ENCODE measurements at places on chromosomes 5 and 9. TPM values are rescaled to one million over a fixed set of nuclear protein-coding genes. Genes with fewer than 3 reads are reported as not detected.

Gene ANKRD31
- 16.9 TPM for total RNA-seq

Gene PCDHB14
- 7.9 TPM for total RNA-seq

Gene WHRN
- 181 TPM for total RNA-seq

Gene ADAMTS13
- total RNA-seq, result 21.2 TPM

Gene TAF9
- 182 TPM for total RNA-seq

Gene LPAR1
- 19.5 TPM for total RNA-seq

Gene PCDHB15
- 22.1 TPM for total RNA-seq

Gene LCP2
- 11.5 TPM for total RNA-seq

Gene GARIN3
- 27.8 TPM for total RNA-seq

Gene SREK1
- 139 TPM for total RNA-seq

Gene ENTREP1
- total RNA-seq, result 7.9 TPM

Gene SLC6A18
- 0.24 TPM for total RNA-seq

Gene C9orf50
- total RNA-seq, result 9.4 TPM

Gene TEX48
- total RNA-seq, result 11.5 TPM

DNA sequence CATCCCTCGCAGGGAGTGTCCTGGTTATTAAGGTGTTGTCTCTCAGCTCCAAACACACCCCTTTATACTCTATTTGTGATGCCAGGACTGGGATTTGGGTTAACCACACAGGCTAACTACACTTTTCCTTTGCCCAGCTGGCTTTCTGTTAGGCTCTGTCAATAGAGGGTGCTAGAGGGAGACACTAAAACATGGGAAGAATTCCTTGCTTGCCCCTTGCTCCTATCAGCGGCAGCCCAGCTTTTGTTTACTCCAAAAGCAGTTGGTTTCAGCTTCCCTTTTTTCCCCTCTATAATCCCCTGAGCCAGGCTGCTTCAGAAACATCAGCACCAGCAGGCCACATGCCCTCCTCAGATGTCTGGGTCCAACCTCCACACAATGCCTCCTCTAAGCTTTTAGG lies 297.1 kb downstream of the KCTD16 start:
- DNase-seq, result peak; percentile 34

DNA sequence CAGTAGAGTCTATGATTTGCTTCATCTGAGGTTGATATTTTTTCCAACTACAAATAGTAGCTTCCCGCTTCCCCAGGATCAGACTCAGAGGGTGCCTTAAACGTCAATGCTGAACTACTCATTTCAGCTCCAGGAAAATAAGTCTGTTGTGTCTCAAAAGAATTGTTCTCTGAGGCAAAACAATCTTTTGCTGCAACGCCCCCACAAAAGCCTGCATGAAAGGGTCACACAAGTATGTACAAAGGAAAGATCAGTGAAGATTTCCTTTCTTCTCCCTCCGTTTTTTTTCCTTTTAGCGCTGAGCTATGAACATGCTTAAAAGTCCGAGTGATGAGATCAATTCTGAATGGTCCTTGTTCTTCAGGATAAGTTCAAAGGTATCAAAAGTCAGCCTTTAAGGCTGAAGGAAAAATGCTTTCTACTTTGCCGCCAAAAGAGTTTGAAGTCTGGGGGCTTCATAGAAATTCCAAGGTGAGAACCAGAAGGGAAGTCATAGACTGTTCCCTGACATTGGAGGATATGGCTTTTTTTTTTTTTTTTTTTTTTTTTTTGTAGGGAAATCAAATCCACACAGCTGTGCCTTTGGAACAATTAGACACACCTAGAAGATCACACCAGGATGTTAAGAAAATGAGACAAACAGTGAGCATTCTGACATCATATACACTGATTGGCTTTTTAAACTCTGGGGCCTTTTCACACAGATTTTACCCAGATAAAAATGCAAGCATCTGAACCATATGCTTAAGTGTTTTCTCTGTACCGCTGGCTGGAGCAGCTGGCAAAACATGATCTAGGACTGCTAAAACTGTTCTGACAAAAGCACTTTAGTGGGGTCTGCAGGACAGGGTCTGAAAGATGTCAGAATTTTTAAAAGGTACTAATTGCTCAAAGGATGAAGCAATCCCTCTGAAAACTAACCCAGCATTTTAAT lies 329.3 kb downstream of the ENC1 start:
- no peak for DNase-seq

DNA sequence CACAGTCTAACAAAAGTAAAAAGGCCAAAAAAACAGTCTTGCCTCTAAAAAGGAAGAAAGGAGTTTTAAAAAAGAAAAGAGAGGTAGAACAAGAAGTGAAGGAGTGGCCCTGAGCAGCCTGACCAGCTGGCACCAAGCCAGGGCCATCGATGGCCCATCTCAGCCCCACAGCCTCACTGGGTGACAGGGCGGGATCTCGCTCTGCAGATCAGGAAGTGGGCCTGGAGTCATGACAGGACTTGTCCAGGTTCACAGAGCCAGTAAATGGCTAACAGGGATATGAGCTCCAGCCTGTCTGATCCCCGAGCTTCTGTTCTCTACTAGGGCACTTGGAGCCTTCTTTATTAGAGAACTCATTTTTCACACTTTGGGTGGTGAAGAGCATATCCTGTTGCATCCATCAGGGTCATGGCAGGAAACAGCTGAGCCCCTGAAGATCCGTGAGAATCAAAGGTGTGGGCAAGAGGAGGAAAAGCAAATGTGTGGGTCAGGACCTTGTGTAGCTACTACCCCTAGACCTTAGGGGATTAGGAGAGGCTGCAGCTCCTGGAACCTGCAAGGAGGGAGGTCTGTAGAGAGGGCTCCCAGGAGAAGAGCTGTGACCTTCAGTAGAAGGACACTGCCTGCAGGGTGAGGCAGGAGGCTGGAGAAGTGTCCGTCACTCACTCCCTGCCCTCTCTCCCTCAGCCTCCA lies 299.0 kb upstream of the MSX2 start:
- peak; percentile 31 for DNase-seq

DNA sequence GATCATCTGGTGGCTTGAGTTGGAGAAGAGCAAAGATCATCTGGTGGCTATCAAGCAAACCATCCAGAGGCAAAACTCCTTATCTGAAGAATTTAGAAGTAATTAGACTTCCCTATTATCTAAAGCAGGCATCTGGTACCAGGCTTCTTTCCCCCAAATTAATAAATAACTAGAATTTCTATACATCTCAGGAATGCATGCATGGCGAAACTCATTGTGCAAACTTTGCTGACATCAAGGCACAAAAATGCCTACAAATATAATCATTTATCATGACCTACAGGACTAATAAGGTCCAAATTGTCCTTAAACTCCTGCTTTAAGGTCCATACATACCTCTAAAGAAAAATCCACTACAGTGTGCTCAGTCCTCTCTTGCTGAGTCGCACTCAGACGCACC lies 6.0 kb downstream of the OR13D1 start:
- DNase-seq, result no peak

DNA sequence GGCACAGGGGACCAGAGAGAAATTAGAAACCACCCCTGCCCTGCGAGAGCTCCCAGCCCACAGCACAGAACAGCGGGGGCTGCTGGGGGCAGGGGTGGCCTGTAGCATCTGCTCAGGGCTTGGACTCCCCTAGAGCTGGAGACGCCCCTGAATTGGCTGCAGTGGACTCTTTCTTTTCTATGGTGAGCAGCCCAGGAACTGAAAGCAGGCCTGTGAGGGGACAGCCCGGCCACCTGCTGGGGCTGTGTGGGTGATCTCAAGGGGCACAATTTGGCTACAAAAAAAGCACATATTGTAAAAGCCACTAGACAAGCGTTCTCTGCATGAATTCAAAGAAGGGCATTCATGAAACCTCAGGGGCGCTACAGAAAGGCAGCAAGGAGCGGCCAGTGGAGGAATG lies 57.5 kb upstream of the ICE1 start:
- no peak for DNase-seq

DNA sequence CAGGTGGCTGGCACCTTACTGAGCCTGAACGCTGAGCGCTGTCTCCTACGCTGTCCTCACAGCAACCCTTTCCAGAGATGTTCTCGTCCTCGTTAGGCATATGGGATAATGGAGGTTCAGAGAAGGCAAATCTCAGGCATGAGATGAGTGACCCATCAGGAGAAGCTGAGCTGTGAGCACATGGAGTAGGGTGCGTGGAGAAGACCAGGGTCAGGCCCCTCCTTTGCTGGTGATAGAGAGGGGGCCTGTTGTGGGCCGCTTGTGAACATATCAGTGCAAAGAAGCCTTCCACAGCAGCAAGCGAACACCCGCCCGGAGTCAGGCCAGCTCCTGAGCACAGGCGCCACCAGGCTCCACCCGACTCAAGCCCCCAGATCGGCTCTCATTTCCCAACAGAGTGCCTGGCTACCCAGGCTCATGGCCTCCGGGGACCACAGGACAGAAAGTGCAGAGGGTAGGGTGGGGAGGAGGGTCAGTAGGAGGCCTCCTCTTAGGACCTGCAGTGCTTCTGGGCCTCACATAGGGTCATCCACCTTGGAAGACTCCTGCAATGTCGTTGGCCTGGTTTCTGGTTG lies 15.0 kb upstream of the TIFAB start:
- DNase-seq, result no peak

DNA sequence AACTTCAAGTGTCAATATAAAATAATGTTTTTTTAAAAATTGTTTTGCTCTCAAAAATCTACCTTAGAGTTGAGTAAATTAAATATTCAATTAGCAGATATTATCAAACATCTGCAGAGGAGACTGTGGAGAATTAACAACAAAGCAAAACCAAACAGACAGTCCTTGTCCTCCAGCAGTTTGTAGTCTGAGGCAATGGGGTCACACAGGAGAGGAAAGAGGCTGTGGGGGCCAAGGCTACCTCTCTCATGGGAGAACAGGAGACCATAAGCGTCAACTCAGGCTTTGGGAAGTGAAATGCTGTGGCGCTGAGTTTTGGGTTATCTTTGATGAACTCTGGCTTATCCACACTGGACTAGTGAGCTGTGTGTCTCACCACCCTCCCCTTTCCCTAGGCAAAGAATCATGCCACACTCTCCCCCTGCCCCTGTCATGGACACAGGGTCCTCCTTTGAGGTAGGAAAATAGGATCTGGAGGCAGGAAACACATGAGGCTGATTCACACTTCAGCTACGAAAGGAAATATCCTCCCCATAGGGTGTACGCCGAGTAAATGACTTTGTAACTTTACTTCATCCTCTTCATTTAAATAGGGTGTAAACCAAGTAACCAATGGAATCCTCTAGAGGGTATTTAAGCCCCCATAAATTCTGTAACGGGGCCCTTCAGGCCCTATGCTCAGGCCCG lies 152.7 kb downstream of the FSTL4 start:
- DNase-seq, result no peak

DNA sequence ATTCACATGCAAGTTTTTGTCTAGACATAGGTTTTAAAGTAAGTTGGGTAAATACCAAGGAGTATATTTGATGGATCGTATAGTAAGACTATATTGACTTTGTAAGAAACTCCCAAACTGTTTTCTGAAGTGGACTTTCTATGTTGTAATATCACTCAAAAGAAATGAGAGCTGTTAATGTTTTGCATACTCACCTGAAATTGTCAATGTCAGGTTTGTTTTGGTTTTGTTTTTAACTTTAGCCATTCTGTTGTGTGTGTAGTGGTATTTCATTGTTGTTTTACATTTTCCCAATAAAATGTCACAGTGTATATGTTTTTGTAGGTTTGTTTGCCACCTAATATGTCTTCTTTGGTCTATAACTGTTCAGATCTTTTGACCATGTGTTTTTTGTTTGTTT lies 375.7 kb upstream of the CDH9 start:
- no peak for DNase-seq

GRCh38 chr9:2839040-2839439 lies 4.9 kb downstream of the PUM3 start:
- DNase-seq, result no peak

DNA sequence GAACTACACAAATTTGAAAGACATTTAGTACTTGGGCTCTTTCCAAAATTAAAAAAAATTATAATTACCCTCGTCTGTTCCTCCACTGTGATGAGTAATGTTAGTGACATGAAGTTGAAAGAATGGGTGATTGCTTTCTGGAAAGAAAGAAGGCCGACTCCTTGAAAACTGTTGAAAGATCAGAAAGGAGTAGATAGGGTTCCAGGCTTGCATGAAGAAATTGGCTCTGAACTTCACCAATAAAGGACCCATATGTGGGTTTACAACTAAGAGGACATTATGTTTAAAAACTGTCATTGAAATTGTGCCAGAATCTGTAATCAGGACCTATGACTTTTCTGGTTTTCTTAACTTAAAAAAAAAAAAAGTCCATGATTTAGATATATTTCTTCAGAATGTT lies 20.7 kb upstream of the MOCS2 start:
- no peak for DNase-seq

GRCh38 chr9:16627521-16627920 lies 242.9 kb downstream of the BNC2 start:
- DNase-seq, result no peak

GRCh38 chr9:136617746-136618579 lies 44.8 kb upstream of the EGFL7 start:
- no peak for DNase-seq

GRCh38 chr9:88076286-88077070 lies 61.8 kb downstream of the SPATA31C2 start:
- peak; percentile 82 for DNase-seq

DNA sequence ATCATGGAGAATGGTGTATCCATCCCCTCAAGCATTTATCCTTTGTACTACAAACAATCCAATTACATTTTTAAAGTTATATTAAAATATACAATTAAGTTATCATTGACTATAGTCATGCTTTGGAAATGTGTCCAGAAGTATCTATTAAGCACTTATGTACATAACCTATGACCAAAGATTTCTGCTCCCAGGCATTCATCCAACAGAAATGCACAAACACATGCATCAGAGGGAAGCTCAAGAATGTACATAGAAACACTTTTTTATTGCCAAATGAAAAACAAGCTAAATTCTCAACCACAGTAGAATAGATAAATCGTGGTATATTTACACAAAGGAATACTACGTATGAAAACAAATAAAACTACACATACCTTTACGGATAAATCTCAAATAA lies 700.5 kb upstream of the ZNF608 start:
- DNase-seq, result no peak

- DNase-seq, result no peak
These were observed 150.0 kb downstream of the TLE1 start for GRCh38 chr9:81539317-81539716.

DNA sequence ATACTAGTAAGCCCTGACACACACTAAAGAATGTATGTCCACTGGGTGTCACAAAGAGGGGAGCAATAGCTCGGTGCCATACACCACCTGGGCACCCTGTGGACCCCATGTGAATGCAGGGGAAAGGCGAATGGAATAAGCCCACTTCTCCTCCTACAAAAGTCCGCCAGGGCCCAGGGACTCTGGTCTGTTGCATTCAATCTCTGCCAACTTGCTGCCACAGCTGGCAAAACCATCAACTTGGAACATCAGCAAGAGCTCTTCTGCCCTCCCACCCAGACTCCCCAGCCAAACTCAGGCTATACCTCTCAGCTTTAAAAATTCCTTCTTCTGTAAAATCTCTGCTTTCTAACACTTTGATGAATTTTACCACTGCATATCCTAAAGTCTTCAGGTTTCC lies 54.5 kb downstream of the PFDN1 start:
- DNase-seq, result no peak

Measured in testis (tissue), 5 donors.